GM23248 (cell line): ENCODE measurements at places on chromosomes 4 and X. TPM values are rescaled to one million over a fixed set of nuclear protein-coding genes. Genes with fewer than 3 reads are reported as not detected.

The CRMP1 gene
- polyA plus RNA-seq: 1.3 and 1.6 TPM in 2 replicates

GRCh38 chr4:60617731-60618130, 582.4 kb upstream of the ADGRL3 start:
- no peak for DNase-seq

The ABCB7 gene
- polyA plus RNA-seq: 5.0 and 5.5 TPM in 2 replicates

DNA sequence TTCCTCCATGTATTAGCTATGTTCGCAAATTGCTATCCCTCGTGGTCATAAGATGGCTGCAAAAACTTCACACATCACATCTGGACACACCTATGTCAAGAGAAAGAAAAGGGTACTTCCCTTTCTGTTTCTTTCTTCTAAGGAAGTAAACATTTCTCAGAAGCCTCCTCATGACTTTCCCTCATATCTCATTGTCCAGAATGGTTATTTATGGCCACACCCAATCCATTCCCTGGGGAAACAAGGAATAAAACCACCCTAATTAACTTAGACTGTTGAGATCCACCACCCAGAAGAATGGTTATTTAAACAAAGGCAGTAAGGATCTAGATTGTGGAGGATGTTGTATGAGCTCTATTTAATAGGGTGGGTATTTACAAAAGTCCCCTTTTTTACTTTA, 160.8 kb upstream of the LNX1 start:
- DNase-seq: no peak

The ETDB gene
- not detected in 2 replicates for polyA plus RNA-seq

DNA sequence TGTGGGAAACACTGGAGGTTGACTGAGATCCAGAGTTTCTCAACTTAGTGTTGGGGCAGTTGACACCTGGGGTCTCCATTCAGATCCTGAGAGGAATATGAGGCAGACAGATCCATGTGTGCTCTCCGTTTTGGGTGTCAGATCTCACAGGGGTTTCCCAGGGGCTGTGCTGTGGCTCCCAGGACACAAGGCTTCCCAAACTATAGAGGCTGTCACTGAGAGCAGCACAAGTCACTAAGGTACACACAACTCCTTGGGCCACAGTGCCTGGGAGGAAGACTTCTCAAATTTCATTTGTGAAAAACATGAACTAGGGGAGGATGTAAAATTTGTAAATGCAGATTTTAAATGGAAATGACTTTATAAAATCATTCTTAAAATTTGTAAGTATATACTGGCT, 363.6 kb downstream of the FBXO8 start:
- DNase-seq: no peak

The RASSF6 gene
- polyA plus RNA-seq: not detected in 2 replicates

The STPG2 gene
- polyA plus RNA-seq: 0.19 TPM in 1 of 2 replicates, not detected in the other

The CENPVL2 gene
- polyA plus RNA-seq: not detected in 2 replicates

- DNase-seq: no peak
These were observed 75.7 kb downstream of the HAUS3 start for GRCh38 chr4:2166253-2166652.

GRCh38 chr4:121720109-121720508, 23.3 kb upstream of the ANXA5 start:
- peak; percentile 72 for DNase-seq

GRCh38 chr4:99090481-99091215, 2.1 kb upstream of the ADH5 start:
- DNase-seq: peak; percentile 19

- peak; percentile 4 for DNase-seq
These were observed 351.9 kb upstream of the FAT1 start for GRCh38 chr4:187075514-187075913.

The PROM1 gene
- not detected in 2 replicates for polyA plus RNA-seq

DNA sequence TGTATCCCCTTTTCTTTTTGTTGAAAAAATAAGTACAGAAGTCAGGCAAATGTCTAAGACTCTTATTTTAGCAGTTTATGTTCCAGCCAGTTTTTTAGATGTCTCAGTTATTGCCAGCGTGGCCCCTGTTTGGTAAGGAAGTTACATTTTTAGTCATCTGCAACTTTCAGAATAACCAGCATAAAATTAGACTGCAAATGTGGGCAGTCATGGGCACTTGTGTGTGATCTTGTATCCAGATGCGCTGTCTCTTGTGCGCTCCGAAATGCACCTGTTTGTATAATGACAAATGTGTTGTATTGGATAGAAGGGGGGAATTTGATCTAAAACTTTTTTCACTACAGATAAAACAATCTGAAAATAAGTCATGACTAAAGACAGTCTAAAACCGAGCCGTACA, 44.3 kb upstream of the CLCN4 start:
- DNase-seq: no peak

The FAM120C gene
- 4.1 and 4.3 TPM in 2 replicates for polyA plus RNA-seq

DNA sequence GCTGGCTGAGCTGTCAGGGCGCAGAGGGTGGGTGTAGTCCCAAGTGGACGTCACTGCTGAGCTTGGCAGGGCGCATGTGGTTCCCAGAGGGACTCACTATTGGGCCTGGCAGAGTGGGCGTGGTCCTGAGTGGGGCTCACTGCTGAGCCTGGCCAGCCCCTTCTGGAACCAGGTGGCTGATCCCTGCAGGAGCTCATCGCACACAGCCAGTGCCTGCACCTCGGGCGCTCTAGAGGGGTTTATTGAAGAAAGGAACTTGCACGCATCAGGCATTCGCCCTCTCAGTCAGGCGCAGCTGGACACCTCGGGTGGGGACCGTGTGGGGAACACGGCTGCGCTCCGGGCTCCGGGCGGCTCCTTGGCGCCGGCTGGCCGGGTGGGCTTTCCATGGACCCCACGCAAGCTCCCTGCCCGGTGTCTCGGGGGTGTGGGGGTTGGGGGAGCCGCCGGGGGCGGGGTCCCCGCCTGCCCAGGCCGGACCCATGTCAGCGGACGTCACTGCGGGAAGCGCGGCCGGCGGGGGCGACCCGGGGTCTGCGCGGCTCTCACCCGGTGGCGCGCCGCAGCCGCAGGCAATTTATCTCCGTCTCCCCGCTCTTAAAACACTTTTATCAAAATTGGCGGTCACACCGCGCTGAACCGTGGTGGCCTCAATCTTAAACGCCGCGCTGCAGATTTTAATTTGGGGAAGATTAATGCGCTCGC, 65.4 kb upstream of the NKX1-1 start:
- DNase-seq: peak; percentile 19

- DNase-seq: no peak
These were observed 66.5 kb downstream of the ADRA2C start for GRCh38 chr4:3832536-3833220.

GRCh38 chrX:10756441-10756840, 136.1 kb upstream of the MID1 start:
- peak; percentile 85 for DNase-seq
